ENCODE measurements at places on chromosomes 6 and 20. TPM values are rescaled to one million over a fixed set of nuclear protein-coding genes. Genes with fewer than 3 reads are reported as not detected.

The HLA-DOB gene
- total RNA-seq, result not detected

The HCK gene
- 20.6 TPM for total RNA-seq

The DNAH8 gene
- 0.05 TPM for total RNA-seq

The SLC32A1 gene
- not detected for total RNA-seq

The MCCD1 gene
- total RNA-seq, result not detected

- peak overlapping the region; percentile 31 for H3K4me3 ChIP-seq
- peak; percentile 71 for DNase-seq
- no peaks in the 10 kb centered on the region for H3K36me3 ChIP-seq
- no peaks in the 10 kb centered on the region for H3K27me3 ChIP-seq
Observed at GRCh38 chr6:26304797-26305640, 60.0 kb upstream of the BTN3A2 start.

DNA sequence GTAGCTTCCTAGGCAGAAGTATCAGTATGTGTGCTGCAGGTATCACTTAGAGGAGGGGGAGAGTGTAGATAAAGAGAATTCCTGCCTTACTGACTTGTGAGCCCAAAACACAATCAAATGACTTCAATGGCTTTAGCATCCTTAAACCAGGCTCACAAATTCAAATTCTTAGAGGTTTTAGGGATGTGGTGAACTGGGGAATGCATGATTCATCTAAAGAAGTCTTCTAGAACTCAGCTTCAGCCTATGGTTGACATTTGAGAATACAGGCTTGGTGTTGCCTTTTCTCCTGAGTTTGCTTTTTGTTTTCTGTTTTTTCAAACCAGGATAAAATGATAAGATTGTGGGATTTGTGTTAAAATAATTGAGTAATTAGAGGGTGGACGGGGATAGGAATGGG lies 14.4 kb downstream of the SNRPC start:
- no peak overlapping the region for H3K4me3 ChIP-seq
- DNase-seq, result no peak
- no peak overlapping the region for H3K27ac ChIP-seq
- peaks cover 49% of the 10 kb centered on the region for H3K36me3 ChIP-seq
- H3K27me3 ChIP-seq, result no peaks in the 10 kb centered on the region

GRCh38 chr6:150962436-150962835 lies 96.9 kb downstream of the MTHFD1L start:
- H3K27me3 ChIP-seq, result no peaks in the 10 kb centered on the region
- H3K4me1 ChIP-seq, result no peaks in the 10 kb centered on the region
- H3K4me3 ChIP-seq, result no peak overlapping the region
- DNase-seq, result no peak
- no peaks in the 10 kb centered on the region for H3K36me3 ChIP-seq

DNA sequence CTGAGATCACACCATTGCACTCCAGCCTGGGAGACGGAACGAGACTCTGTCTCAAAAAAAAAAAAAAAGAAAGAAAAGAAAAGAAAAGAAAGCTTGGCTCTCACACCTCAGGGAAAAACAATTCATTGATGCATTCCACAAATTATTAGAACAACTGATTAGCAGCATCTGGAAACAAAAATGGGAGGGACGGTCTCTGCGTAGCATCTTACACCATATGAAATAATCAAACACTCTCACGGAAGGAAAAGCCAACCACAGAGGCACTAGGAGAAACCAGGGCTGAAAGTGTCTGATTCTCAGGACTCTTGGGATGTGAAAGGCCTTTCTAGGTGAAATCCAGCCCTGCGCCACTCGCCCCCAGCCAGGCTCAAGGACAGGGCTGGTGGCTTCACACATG lies 2.3 kb upstream of the HELZ2 start:
- H3K4me3 ChIP-seq, result no peak overlapping the region
- no peak overlapping the region for H3K27ac ChIP-seq
- no peak for DNase-seq
- no peaks in the 10 kb centered on the region for H3K27me3 ChIP-seq
- H3K36me3 ChIP-seq, result no peaks in the 10 kb centered on the region

DNA sequence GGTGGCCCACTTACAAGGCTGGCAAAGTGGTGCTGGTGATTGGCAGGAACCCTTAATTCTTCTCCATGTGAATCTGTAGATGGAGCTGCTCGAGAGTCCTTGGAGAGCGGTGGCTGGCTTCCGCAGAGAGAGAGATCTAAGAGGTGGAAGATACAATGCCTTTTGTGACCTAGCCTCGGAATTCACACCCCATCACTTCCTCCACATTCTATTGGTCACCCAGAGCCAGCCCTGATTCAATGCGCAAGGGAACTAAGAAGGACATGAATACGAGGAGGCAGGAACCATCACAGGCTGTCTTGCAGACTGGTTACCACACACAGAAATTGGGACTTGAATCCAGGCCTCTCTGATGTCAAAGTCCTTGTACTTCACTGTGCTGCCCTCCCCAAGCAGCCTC lies 128.9 kb upstream of the PROKR2 start:
- no peak for DNase-seq
- H3K36me3 ChIP-seq, result no peaks in the 10 kb centered on the region
- H3K27me3 ChIP-seq, result peaks cover 12% of the 10 kb centered on the region
- no peaks in the 10 kb centered on the region for H3K4me1 ChIP-seq
- no peak overlapping the region for H3K27ac ChIP-seq
- no peak overlapping the region for H3K4me3 ChIP-seq

DNA sequence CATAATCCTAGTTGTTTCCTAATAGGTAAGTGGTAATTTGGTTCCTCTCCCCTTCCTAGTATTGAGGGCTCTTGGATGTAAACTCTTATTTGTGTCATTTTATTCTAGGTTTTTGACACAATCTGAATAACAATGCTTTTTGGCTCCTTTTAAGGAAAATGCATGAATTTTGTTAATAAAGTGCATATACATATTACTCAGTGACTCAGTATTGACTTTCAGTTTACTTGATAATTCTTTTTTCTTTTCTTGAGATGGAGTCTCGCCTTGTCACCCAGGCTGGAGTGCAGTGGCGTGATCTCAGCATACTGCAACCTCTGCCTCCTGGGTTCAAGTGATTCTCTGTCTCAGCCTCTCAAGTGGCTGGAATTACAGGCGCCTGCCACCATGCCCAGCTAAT lies 19.1 kb downstream of the ITCH start:
- no peaks in the 10 kb centered on the region for H3K27me3 ChIP-seq
- H3K4me3 ChIP-seq, result no peak overlapping the region
- H3K36me3 ChIP-seq, result peaks cover 1% of the 10 kb centered on the region

DNA sequence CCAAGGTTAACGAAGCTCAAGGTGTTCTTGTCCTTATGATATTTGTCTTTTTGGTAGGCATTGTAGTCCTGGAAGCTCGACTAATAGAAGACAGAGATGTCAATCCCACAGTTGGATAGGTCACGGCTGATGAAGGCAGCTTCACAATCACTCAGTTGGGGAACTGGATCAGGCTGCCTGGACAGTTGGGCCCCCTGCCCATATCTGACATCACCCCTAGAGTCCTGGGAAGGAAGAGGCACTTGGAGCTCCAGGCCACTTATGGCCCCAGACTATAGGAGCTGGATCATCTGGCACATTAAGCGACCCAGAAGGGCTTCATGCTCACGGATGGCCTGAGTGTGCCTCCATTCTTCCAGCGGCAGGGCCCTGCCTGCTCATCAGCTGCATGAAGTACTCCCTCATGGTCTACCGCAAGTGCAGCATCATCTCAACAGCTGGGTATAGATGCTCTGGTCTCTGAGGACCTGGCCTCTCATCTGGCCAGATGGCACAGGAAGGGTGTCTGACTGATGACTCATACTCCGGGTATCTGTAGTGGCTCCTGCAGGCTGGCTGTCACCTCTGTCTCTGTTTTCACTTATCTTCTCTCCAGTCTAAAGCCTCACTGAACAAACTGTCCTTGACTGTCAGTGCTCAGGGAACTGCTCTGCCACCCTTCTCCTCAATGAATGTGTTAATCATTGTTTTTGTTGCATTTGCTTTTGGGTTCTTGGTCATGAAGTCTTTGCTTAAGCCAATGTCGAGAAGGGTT lies 29.2 kb upstream of the SSR1 start:
- H3K36me3 ChIP-seq, result no peaks in the 10 kb centered on the region
- no peak overlapping the region for H3K4me3 ChIP-seq
- H3K27ac ChIP-seq, result no peak overlapping the region
- no peak for DNase-seq
- H3K27me3 ChIP-seq, result no peaks in the 10 kb centered on the region

- H3K4me1 ChIP-seq, result peaks cover 1% of the 10 kb centered on the region
- no peaks in the 10 kb centered on the region for H3K36me3 ChIP-seq
- no peak overlapping the region for H3K4me3 ChIP-seq
- DNase-seq, result no peak
Observed at GRCh38 chr6:20712011-20712410, 177.8 kb downstream of the CDKAL1 start.

DNA sequence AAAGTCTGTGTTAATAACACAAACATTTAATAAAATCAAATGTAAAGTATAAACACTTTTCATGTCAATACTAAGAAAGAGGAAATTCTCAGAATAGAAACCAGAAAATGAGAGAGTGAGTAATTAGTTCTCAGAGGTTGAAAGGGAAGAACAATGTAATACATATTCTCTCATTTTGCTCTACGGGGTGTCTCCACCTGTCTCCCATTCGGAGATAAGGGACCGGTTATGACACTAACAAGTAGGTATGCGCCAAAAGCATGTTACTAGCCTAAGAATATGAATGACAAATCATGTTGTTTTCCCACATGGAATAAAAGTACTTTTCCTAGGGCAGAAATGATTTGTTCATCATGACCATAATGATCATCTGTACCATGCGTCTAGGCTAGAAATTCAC lies 35.6 kb upstream of the PRELID3B start:
- H3K36me3 ChIP-seq, result no peaks in the 10 kb centered on the region
- no peak for DNase-seq
- H3K4me3 ChIP-seq, result no peak overlapping the region
- no peaks in the 10 kb centered on the region for H3K27me3 ChIP-seq

GRCh38 chr20:45649312-45649863 lies 18.3 kb upstream of the WFDC9 start:
- no peak overlapping the region for H3K27ac ChIP-seq
- no peak for DNase-seq
- no peaks in the 10 kb centered on the region for H3K27me3 ChIP-seq
- H3K36me3 ChIP-seq, result no peaks in the 10 kb centered on the region
